ENCODE measurements at places on chromosomes 5 and 9.

- no peak for DNase-seq
Observed at GRCh38 chr5:169260896-169261569, 39.9 kb downstream of the SLIT3 start.

GRCh38 chr5:61330341-61330844, 1.7 kb upstream of the ZSWIM6 start:
- no peak for DNase-seq

DNA sequence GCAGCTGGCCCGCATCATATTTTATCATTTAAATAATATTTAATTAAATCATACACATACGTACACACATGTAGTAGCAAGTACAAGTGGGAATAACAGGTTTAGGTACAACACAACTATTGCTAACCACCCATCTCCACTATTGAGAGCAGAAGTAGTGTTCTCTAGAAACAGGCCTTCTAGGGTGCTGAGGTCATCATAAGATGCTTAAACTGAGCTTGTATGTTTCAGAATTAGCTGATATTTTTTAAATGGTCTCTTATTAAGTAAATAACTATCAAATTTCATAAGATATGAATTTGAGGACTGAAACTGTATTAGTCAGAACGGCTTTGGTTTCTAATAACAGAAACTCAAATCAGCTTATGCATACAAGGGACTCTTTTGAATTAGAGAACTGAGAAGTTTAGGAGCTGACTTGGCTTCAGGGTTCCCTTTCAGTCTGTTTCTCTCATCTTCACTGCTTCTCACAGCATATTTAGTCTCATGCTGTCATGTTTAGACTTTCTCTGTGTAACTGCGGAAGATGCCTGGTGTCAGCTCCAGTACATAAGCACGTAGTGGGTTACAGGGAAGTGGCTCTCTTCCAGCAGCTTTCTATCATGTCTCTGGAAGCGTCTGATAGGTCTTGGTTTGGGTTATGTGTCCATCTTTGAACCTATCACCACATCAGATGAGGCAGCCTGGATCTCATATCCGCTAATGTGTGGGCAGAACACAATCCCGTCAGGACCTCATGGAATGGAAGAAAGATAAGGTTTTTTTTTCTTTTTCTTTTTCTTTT, 25.0 kb upstream of the OCLN start:
- DNase-seq: no peak

DNA sequence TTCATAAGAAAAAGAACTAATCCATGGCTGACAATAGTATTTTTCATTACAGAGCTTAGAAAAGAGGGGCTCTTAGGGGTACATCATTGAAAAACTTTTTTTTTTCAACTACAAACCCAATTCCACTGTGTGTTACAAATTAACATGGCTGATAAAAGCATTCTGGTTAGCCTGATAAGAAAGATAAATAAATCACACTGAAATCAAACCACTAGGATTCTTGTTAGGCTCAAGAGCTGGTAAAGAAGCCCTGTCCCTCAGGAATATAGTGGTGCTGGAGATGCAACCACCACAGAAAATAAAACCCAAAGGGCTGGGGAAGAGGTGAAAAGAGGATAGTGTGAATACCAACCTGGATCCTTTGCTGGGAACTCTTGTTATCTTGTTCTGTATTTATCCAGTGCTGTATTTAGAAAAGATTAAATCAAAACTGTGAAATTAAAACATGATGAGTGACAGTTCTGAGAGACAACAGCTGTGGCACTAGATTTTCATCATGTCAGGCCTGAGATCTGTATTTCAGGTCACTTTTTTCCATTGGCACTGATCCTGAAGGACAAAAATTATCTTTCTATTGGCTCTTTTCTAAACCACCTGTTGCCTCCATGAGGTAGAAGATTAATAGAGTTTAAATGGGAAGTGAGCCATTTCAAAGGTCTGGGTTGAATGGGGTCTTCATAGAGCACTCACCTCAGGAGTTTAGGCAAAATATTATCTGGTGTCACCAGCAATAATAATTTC, 118.6 kb downstream of the ARRDC3 start:
- no peak for DNase-seq

DNA sequence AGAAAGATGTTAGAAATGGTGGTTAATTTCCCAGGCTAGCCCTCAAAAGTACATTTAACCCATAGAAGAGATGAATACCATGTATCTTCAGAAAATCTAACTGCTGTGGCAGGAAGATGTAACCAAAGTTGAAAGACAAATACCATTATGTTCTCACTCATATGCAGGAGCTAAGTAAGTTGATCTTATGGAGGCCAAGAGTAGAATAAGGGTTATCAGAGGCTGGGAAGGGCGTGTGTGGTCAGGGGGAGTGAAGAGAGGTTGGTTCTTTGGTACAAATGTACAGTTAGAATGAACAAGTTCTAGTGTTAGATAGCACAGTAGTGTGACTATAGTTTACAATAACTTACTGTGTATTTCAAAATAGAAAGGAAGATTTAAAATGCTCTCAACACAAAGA, 61.7 kb downstream of the CDC14B start:
- DNase-seq: no peak

GRCh38 chr9:28453918-28454317, 880.6 kb upstream of the C9orf72 start:
- DNase-seq: no peak

GRCh38 chr5:32833663-32834062, 122.5 kb downstream of the NPR3 start:
- no peak for DNase-seq

DNA sequence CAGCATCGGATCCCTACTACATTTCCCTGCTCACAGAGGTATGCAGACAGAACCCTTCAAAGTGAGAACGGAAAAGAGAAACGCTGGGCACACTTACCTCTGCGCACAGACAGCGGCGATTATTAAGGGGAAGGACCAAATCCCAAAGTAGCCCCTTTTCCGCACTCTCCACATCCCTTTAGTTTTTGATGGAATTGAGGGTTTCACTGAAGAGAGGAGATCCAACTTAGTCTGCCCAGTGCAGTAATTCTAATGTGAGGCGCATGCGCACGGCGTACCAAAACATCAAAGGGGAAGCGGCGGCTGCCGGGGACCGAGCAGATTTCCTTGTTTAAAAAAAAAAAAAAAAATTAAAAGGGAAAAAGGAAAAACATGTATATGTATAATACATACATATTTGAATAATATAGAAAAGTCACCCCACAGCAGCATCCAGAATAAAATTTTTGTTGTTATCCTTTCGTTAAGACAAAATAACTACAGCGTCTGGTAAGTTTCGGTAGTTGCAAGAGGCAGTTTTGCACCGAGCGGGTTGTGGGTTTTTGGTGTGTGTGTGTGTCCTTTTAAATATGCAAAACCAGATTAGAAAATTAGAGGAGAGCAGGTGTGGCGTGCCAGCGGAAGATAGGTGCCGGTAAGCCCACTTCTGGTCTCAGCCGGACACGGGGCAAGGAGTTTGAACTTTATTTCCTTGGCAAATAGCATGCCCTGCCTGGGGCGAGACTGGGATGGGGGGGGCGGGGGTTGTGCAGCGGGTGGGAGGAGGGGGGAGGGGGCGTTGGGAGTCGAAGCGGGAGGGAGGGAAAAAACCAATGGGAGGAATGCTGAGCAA, at the start of gene GABRB2:
Gene GABRB2 (minus strand): TSS at position 256 of the 832 bp plus-strand sequence. CDS start 82 bp downstream, at position 174.
- DNase-seq: no peak

DNA sequence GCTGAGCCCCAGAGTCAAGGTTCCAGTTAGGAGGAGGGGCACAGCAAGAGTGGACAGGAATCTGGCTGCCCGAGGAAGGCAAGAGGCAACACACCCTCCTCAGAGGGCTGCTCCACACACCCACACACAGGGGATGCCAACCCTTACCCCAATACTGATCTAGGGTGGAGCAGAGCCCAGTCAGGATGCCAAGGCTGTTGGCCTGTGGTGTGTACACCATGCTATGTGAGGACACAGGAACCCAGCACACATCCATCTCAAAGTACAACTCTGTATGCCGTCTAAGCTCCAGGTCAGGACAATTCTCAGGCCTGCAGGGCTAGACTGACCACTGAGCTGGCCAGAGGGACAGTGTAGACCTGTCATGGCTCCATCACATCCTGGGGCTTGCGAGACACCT, 2.6 kb downstream of the SEPTIN8 start:
- DNase-seq: no peak

DNA sequence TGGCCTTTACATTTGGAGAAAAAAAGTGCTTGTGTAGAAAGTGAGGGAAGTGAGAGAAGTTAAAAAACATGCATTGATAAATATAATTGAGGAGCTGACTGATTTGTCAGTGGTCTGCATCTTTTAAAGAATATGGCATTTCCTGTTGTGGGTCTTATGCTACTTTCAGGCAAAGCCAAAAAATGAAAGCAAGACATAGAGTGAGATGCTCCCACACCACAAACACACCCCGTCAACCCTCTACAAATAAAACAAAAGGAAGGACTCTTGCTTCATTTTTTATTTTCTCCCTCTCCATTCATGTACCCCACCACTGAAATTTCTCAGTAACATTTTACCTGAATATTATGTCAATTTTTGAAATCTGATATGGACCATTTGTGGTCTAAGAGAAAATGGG, 22.1 kb upstream of the PLCXD3 start:
- DNase-seq: no peak

GRCh38 chr5:124643336-124643735, 103.1 kb downstream of the ZNF608 start:
- no peak for DNase-seq

DNA sequence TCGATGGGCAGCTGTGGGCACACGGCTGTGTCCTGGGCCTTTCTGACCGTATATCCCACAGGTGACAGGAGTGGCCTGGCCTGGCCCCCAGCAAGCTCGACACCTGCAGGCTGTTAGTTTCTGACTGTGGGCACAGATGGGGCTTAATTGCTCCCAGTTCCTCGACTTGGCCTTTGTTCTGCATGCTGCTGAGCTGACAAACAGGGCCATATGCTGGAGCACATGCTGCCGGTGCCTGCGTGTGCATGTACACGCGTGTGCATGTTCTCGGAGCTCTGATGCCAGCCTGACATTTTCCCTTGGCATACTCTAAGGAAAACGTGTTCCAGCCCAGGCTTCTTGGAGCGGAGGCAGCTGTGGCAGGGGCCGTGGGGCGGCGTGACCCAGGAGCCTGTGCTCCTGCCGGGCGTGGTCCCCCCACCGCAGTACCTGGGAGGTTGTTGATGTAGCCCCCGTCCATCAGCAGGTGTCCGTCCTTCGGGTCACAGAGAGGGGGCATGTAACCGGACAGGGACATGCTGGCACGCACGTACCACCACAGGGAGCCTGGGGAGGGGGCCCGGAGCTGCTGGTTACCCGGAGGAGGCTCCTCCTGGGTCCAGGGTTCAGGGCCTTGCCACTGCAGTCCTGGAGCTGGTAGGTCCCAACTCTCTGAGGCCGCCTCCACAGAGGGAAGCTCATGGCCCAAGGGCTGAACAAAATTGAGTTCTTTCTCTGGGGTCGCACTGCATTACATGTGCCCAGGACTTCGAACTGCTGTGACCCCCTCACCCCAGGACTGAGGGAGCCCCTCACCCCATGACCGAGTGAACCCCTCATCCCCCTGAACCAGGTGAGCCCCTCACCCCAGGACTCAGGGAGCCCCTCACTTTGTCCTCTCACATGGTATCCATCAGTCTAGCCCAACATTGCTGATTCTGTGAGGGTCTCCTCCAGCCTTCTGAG, 4.1 kb upstream of the NSMF start:
- no peak for DNase-seq

- DNase-seq: no peak
Observed at GRCh38 chr5:171705830-171706468, 79.7 kb upstream of the SMIM23 start.

GRCh38 chr5:10661401-10661800, 97.5 kb downstream of the ANKRD33B start:
- DNase-seq: no peak

DNA sequence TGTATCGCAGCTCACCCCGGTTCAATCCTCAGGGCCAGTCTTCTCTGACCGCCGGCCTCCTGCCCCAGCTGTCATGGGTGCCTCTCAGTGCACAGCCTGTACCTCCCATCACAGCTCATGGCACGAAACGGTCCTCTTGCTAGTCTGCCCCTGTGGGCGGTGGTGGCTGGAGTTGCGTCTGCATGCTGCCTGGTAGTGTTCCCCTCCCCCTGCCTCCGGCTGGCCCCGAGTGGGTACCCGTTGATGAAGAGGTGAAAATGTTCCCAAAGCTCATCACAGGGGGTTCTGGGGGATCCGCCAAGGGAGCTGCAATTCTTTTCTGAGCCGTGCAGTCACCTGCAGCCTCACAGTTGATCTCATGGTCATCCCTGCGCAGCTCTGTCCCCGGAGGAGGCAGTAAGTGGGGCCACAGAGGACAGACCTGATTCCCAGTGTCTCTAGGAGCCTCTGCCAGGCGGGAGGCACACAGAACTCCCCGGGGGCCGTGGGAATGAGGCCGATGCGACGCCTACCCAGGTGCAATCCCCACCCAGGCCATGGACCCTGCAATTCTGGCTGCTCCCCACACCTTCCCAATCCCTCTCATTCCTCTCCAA, 34.7 kb upstream of the FIBCD1 start:
- no peak for DNase-seq

DNA sequence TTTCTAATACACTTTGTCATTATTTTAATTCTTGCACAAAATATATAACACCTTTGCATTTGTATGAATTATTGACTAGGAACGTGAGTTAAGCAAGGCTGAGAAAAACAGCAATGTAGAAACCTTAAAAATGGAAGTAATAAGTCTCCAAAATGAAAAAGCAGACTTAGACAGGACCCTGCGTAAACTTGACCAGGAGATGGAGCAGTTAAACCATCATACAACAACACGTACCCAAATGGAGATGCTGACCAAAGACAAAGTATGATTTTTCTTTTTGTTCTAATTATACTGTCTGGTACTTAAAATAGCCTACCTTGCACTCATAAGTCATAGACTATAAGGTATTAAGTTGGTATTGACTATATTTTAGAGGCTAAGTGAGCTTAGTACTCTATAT, 34.4 kb downstream of the RAD50 start:
- DNase-seq: peak; percentile 48

DNA sequence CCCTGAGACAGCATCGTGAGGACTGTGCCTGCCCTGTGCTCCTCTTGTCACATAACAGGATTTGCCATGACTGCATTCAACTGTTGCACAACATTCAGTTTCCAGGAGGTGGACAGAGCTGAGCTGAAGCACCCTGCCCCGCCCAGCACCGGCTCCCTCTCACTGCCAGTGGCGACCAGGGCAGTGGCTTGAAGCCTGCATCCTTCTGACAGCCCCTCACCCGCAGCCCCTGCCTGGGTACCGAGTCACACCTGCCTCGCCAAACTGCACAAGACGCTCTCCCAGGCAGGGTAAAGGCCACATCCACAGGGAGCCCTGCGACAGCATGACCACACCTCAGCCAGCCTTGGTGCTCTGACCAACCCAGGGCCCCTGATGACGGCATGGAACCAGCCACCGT, 59.9 kb upstream of the ZNF354A start:
- no peak for DNase-seq

All from hematopoietic multipotent progenitor cell treated with erythropoietin and hydrocortisone succinate and interleukin-3 and kit ligand, for 15 days (in vitro differentiated cells).